ENCODE measurements at places on chromosomes 7 and 10.

DNA sequence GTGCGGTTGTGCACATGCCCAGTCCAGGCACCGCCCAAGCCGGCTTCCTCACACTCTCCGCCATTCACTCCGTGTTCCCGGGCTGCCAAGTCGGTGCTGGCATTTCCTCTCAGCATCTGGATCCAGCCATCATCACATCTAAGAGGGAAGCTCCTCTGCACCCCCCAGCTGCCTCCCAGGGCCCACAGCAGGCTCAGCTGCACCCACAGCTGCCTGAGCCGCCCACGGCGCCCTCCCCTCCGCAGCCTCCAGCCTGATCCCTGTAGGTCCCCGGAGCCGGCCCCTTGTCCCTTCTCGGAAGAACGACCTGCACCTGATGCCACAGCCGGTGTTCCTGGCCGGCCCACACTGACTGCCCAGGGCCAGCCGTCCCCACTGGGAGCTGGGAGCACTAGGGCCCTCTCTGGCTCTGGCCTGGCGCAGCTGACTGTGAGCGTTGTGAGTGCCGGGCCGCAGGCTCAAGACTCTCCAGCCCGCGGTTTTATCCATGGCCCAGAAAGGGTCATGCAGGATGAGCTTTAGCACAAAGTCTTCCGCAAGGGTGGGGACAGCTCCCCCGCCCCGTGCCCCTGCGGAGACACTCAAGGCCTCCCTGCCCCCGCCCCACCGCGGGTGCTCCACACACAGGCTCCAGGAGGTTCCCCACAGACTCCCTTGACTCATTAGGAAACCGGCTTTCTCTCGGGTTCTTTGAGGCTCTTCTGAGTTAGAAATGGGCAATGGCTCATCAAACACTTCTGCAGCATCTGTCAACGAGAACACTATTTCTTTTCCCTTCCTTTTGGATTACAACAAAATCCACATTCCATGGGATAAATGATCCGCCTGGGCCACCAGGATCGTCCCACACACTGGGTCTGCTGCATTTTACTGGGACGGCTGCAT lies 31.2 kb downstream of the CFAP46 start:
- no peak for DNase-seq

- no peak for DNase-seq
Measured at GRCh38 chr10:51960494-51960895, 261.1 kb upstream of the CSTF2T start.

DNA sequence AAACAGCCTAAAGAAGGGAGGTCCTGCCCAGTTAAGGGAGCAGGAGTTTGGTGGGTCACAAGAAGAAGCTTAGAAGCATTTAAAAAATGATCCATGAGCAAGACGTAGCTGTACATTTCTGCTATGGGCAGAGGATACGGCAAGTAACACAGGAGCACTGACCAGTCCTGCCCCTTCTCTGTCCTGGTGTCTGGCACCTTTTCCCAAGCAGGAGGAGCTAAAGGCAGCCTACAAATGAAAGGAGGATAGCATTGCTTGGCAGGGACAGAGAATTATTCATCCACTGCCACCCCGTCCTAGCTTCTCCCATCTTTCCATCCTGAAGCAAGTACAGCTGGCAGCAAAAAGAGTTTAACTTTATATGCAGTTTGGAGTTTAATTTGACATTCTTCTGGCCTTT lies 1077.6 kb downstream of the TYW1 start:
- no peak for DNase-seq

- DNase-seq: no peak
Measured at GRCh38 chr10:126408953-126409641, 20.8 kb upstream of the ADAM12 start.

DNA sequence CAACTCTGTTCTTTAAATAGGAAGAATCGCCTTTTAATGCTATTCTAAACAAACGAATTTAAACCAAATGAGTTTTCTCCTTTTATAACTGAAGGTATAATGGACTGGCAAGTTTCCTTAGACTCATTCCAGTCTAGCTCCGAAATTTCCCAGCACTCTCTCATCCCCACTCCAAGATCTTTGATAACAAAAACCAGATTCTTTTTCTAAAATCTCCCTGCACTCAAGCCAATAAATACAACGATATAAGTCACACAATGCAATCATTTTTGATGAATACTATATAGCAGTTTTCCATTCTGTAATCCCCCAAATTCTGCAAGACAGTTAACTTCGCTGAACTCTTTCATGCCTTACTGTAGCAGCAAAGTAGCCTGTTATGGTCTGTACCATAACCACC lies 1.9 kb downstream of the OGA start:
- no peak for DNase-seq

- DNase-seq: no peak
Measured at GRCh38 chr7:120645966-120646365, 212.0 kb downstream of the TSPAN12 start.

DNA sequence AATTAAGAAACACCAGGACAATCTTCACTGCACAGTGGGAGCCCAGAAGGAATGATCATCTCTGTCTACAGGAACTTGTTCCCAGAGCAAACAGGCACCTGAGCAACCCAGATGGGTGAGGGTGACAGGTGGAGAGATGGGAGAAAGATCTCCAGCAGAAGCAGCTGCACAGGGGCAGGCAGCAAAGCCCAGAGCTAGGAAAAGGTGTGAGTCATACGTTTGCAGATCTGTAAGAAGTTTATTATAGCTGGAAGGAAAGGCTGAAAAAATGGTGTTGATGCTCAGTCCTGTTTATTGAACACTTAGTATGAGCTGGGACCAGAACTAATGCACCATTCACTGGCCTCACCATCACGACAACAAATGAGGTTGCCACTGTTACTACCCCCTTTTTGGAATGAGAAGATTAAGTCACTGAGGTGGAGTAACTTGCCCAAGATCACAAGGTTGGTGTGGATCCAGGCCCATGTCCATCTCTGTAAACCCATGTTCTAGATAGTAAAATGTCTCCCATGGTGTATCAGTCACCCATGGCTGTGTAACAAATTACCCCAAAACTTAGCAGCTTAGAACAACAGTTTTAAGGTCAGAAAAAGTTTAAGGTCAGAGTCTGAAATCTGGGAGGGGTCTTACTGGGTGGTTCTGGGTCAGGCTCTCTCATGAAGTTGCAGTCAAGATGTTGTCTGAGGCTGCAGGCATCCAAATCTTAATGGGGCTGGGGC lies 506.9 kb downstream of the RPS24 start:
- DNase-seq: no peak

DNA sequence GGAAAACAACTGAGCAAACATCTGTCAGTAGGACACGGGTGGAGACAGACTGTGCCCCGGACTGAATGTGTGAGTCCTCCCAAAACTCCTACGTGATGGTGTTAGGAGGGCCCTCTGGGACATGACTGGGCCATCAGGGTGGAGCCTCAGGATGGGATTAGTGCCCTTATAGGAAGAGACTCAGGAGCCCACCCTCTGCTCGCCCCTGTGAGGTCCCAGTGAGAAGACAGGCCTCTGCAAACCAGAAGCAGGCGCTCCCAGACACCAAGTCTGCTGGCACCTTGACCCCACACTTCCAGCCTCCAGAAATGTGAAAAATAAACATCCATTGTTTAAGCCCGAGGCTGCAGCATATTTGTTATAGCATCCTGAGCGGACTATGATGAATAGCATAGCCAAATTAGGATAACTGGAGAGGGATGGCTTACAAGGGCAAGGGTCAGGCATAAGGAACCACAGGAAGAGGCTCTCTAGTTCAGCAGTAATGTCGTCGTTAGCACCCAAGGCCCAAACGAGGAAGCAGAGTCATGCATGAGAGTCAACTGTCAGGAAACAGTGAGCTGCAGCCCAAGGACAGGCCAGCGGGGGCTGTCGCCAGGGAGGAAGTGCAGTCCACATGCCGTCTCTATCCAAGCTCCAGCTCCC lies 50.6 kb downstream of the PTPRN2 start:
- DNase-seq: no peak

- no peak for DNase-seq
Measured at GRCh38 chr7:2386964-2387669, 16.3 kb upstream of the CHST12 start.

- DNase-seq: no peak
Measured at GRCh38 chr7:41222746-41223145, 480.1 kb downstream of the INHBA start.

DNA sequence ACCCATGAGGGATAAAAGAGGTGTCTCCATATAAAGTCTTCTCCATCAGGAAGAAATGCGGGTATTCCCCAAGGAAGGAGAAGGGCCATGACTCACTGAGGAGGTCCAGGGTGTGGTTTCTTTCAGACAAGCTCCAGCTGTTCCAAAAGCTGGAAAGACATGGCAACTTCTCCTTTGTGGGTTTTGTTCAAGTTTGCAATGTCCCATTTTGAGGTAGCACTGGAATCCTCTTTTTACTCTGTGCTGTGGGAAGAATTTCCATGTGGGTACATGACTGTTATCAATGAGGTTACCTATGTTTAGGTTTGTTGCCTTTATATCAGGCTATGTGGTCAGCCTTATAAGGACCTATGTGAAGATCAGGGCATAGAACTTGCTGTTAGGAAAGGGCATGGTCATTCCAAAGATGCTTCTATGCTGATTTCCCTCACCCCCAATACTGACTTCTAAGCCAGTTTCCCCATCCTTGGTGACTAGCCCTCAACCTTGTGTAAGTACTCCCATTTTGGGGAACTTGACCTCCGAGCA lies 697.5 kb downstream of the INHBA start:
- no peak for DNase-seq

DNA sequence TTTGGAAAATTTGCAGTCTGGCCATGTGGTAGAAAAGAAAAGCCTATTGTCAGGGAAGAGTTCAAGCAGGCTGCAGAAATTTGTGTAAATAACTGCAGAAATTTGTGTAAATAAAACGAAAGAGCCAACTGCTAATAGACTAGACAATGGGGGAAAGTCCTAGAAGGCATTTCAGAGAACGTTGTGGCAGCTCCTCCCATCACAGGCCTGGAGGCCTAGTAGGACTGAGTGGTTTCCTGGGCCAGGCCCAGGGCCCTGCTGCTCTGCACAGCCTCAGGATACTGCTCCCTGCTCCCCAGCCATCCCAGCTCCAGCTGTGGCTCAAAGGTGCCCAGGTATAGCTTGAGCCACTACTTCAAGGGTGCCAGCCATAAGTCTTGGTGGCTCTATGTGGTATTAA lies 50.9 kb downstream of the RSBN1L start:
- DNase-seq: no peak

DNA sequence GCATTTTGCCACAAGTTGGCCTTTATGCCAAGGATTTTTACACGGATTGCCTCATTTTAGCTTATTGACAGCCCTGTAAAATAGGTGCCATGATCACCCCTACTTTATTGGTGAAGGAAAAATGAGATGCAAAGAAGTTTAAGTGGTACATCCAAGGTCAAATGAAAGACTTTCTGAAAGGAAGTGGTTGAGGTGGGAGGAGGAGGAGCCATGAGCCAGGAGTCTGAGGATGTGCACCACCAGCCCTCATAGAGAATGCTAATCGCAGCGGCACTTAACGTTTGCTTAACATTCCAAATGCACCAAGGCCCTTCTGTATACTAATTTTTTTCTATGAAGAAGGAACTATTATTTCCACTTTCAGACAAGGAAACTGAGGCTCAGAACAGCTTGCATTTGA lies 31.0 kb upstream of the LRRC18 start:
- DNase-seq: no peak

DNA sequence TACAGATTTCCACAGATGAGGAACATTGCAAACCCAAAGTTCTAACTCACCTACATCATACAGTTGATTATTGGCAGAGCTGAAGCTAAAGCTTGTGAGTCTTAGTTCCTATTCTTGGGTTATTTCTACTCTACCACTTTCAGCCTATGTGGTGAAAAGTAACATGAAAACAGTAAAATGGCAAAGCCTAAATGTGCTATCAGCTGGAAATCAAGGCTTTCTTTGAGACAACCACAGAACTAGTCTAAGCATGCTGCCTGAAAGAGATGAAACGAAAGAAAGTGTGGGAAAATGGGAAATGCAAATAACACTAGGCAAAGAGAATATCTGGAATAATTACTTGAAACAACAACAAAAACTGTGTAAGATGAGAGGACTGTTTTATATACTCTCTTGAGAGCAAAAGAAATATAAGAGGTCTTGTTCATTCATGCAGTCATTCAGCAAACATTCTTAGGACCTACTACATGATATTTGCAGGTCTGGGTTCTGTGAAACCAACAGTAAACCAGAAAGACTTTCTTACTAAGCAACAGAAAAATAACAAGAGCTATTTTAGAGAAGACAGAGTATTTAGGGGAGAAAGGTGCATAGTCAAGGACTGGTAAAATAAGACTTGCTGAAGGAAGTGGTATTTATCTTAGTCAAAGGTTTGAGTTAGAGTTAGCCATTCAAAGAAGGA lies 437.1 kb downstream of the HTR7 start:
- DNase-seq: no peak

DNA sequence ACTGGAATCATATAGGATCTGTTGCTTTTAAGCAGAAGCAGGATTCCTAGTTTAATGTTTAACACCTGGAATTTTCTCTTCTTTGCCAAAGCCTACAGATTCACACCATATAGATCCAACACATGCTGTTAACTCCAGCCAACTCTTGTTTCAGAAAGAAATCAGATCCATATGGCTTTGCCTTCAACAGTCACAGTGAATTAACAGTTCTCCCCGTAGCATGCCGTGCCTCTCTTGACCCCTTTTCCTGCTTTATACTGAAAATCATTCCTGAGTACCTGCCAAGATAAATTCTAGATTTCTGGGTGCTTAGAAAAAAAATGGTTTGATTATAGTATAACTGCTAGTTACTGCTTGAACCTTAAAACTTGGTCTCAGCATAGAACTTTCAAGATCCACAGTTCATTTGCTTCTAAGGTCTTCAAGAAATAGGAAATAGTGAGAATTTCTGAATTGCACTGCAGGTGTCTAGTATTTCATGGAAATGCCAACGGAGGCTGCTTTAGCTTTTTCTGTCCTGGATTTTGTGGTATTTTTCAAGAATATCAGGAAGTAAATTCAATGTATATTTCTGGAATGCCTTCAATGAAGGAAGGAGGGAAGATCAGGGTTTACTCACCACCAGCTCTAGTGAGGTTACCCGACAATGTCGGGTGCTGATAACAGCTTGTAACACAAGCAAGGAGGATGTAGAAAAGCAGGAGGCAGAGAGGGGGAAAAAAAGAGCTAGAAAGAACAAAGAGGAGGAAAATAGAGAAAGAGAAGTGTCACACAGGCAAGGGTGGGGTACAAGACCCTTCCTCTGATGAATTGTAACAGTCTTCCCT lies 6.6 kb downstream of the AASS start:
- no peak for DNase-seq

DNA sequence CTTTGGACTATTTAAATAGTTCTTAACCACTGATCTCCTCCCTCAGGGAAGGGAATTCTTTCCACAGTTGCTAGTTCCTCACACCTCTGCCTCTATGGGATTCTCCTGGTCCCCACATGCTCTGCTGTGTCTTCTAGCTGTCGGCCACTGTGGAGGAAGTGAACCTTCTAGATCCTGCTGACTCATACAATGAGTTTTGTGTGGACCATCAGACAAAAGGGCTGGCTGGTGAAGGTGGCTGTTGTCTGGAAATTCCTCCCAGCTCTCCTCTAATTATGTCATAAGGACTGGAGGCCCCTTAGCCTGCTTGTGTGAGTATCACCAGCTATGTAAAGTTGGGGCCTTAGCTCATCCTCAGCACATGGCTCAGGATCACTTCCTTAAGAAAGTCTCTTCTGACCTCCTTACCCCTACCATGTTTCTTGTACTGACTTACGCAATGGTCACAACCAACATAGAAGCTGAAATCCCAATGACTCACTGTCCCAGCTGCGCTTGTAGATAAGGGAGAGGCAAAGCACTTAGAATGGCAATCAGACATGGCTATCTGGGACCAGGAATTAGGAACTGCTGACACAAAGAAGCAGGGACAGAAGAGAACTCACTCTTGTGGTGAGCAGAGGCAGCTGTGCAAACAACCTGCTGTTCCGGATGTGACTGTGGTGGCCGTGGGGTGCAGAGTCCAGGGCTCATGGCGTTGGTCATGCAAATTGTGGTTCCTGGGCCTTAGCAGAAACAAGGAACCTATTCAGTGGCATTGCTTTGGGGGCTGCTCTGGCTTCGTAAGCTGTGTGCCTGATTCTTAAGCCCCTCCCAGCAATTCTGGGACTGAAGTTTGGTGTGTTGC lies 2.5 kb upstream of the MACC1 start:
- DNase-seq: no peak

All from activated naive CD4-positive, alpha-beta T cell treated with Interleukin-2 at 50 U/mL for 16 hours (primary cell).